ENCODE measurements at places on chromosomes 2 and 18. TPM values are rescaled to one million over a fixed set of nuclear protein-coding genes. Genes with fewer than 3 reads are reported as not detected.

MAIP1 gene
- total RNA-seq: 34.6 TPM

SRD5A2 gene
- total RNA-seq: not detected

TEX261 gene
- 83.2 TPM for total RNA-seq

DIPK1C gene
- total RNA-seq: not detected

SIGLEC15 gene
- total RNA-seq: not detected

MAL gene
- not detected for total RNA-seq

AQP12B gene
- not detected for total RNA-seq

AP1S3 gene
- 35.4 TPM for total RNA-seq

SYT4 gene
- total RNA-seq: not detected

DTNB gene
- total RNA-seq: 8.1 TPM

C2orf78 gene
- not detected for total RNA-seq

SMAD7 gene
- 25.3 TPM for total RNA-seq

CRACDL gene
- 2.3 TPM for total RNA-seq

SLC11A1 gene
- 0.20 TPM for total RNA-seq

SPATS2L gene
- total RNA-seq: 148 TPM

SPDYA gene
- total RNA-seq: 0.14 TPM

MYL1 gene
- not detected for total RNA-seq

ALLC gene
- not detected for total RNA-seq

UGT1A4 gene
- total RNA-seq: not detected

ANKRD30B gene
- not detected for total RNA-seq

SERPINB3 gene
- total RNA-seq: not detected

CNNM4 gene
- total RNA-seq: 10.3 TPM

SULT1C4 gene
- 0.27 TPM for total RNA-seq

RTTN gene
- 5.5 TPM for total RNA-seq

EPHA4 gene
- total RNA-seq: 1.3 TPM

DPY30 gene
- total RNA-seq: 93.8 TPM

RND3 gene
- 51.2 TPM for total RNA-seq

UGT1A8 gene
- not detected for total RNA-seq

PTPRN gene
- total RNA-seq: 1.1 TPM

ERBB4 gene
- not detected for total RNA-seq

FIGN gene
- 1.3 TPM for total RNA-seq

SNORC gene
- 7.9 TPM for total RNA-seq

ELOA2 gene
- total RNA-seq: not detected

PECR gene
- total RNA-seq: 15.3 TPM

COPS8 gene
- 193 TPM for total RNA-seq

Measured in A549 treated with ZK216348 at 1 μM for 4 hours (cell line).